ENCODE measurements at places on chromosomes 16 and 17.

- H3K27ac ChIP-seq, result no peak overlapping the region
- H3K4me1 ChIP-seq, result peaks cover 28% of the 10 kb centered on the region
- H3K27me3 ChIP-seq, result no peaks in the 10 kb centered on the region
- peaks cover 5% of the 10 kb centered on the region for H3K36me3 ChIP-seq
These were observed 2.2 kb upstream of the MOSMO start for GRCh38 chr16:22005746-22006145.

DNA sequence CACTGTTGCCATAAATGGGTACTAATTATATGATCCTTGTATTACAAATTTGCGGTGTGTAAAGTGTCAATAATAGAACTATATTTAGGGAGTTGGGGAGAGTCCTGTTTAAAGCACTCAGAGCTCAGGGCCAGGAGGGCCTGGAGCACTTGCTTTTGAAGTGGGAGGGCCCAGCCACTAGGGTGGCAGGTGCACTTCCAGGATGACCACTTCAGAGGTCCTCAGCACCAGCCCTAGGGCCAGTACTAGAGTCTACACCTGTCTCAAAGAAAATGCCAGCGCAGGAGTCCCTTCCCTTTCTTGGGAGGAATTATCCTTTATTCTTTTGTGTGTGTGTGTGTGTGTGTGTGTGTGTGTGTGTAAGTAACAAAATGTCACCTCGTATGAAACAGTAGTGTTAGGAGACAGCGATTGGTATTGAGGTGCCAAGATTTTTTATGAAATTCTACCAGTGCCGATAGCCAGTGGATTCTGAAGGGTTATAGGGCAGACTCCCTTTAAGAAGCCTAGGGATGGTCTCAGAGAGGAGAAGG, 31.9 kb downstream of the MYO18A start:
- H3K27me3 ChIP-seq, result no peaks in the 10 kb centered on the region
- H3K27ac ChIP-seq, result peak overlapping the region; percentile 84
- H3K4me1 ChIP-seq, result peaks cover 57% of the 10 kb centered on the region
- no peak for DNase-seq
- H3K36me3 ChIP-seq, result no peaks in the 10 kb centered on the region
- H3K4me3 ChIP-seq, result peak overlapping the region; percentile 69

DNA sequence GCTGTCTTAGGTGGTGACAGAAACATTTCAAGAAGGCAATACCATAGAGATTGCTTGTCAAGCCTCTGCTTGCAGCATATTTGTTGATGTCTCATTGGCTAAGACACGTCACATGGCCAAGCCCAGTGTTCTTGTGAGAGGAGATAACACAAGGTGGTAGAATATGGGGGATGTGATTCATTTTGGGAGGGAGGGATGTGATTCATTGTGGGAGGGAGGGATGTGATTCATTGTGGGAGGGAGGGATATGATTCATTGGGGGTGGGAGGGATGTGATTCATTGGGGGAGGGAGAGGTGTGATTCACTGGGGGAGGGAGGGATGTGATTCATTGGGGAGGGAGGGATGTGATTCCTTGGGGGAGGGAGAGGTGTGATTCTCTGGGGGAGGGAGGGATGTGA, 470.5 kb upstream of the SALL1 start:
- no peak overlapping the region for H3K4me3 ChIP-seq
- no peak overlapping the region for H3K27ac ChIP-seq
- H3K4me1 ChIP-seq, result no peaks in the 10 kb centered on the region
- DNase-seq, result no peak

GRCh38 chr16:2769675-2770056, 7.4 kb downstream of the ELOB start:
- no peak overlapping the region for H3K27ac ChIP-seq
- no peak for DNase-seq
- no peaks in the 10 kb centered on the region for H3K27me3 ChIP-seq
- no peak overlapping the region for H3K4me3 ChIP-seq
- H3K4me1 ChIP-seq, result peaks cover 6% of the 10 kb centered on the region

DNA sequence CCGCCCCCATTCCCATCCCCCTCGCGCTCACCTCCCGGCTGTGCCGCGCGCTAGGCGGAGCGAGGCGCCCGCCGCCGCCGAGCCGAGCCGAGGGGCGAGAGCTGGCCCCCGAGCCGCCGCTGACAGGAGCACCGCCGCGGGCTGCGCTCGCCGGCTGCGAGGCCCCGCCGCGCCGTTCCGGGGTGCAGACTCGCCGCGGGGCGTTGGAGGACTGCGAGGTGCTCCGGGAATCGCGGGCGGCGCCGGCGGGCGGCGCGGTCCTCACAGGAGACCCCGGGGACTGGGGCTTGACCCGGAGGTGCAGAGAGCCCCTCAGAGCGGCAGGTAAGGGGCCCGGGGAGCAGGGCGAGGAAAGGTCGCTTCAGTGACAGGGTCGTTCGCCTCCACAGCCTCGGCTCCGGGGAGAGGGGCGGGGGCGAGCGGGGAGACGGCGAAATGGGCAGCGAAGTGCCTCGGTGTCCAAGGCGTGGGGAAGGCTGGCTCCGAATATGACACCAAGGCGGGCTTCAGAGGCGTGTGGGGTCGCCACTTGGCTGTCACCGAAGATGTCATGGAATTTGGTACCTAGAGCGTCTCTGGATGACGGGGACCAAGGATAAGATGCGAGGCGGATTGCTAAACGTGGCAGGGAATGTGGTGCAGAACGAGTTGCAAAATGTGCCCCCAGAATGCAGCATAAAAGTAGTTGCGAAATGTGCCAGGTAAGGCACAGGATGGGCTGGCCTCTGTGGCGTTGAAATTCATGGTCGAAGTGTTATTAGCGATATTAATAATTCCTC, 580 bp downstream of the TANC2 start:
- H3K36me3 ChIP-seq, result no peaks in the 10 kb centered on the region
- peak; percentile 45 for DNase-seq
- H3K4me1 ChIP-seq, result peaks cover 28% of the 10 kb centered on the region
- peak overlapping the region; percentile 76 for H3K4me3 ChIP-seq
- H3K27me3 ChIP-seq, result peaks cover 48% of the 10 kb centered on the region
- peak overlapping the region; percentile 57 for H3K27ac ChIP-seq

- H3K27ac ChIP-seq, result peak overlapping the region; percentile 80
- peaks cover 21% of the 10 kb centered on the region for H3K4me1 ChIP-seq
- peak; percentile 49 for DNase-seq
- H3K4me3 ChIP-seq, result peak overlapping the region; percentile 61
These were observed 1.4 kb downstream of the SYNGR3 start for GRCh38 chr16:1991135-1991551.

- DNase-seq, result no peak
- H3K4me3 ChIP-seq, result no peak overlapping the region
- H3K27ac ChIP-seq, result no peak overlapping the region
- no peaks in the 10 kb centered on the region for H3K36me3 ChIP-seq
These were observed 195.6 kb downstream of the UTP18 start for GRCh38 chr17:51455931-51456330.

- no peak overlapping the region for H3K27ac ChIP-seq
- no peaks in the 10 kb centered on the region for H3K36me3 ChIP-seq
- DNase-seq, result peak; percentile 17
These were observed 27.0 kb downstream of the RTN4RL1 start for GRCh38 chr17:1997927-1998742.

DNA sequence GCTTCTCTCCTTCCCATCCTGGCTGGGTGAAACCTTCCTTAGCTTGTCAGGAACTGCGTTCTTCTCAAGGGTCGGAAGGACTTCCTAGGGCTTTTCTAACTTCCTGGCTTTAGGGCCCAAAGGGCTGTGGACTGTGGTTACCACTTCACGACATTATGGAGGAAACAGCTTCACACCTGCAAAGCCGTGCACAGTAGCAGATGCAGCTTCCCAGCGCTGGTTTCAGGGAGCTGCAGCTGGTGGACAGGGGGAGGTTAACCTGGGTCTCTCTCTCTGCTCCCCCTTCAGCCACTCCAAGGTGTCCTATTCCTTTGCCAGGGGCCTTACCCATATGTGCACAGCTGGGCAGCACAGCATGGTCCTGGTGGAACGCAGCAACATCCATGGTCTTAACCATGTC, 155.8 kb upstream of the CDC42EP4 start:
- no peaks in the 10 kb centered on the region for H3K36me3 ChIP-seq
- H3K4me1 ChIP-seq, result peaks cover 3% of the 10 kb centered on the region
- H3K4me3 ChIP-seq, result no peak overlapping the region
- no peaks in the 10 kb centered on the region for H3K27me3 ChIP-seq
- no peak for DNase-seq

DNA sequence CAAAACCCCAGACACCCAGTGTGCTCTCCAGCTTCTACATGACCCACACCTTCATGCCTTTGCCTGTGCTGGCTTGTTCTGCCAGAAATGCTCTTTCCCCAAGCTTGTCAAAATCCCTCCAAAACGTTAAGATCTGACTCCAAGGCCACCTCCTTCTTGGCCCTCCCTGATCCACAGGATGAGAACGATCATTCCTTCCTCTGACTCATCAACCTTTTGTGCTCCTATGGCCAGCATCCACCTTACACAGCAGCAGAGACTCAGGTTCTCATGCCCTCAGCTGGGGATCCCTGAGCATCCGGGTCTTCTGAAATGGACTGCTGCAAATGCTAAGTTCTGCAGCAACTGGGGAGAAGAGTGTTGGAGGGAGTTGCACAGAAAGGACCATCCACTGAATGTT, 2.9 kb downstream of the ZBTB4 start:
- H3K27me3 ChIP-seq, result no peaks in the 10 kb centered on the region
- H3K4me3 ChIP-seq, result no peak overlapping the region
- H3K27ac ChIP-seq, result peak overlapping the region; percentile 10
- H3K4me1 ChIP-seq, result peaks cover 62% of the 10 kb centered on the region
- no peak for DNase-seq
- H3K36me3 ChIP-seq, result peaks cover 8% of the 10 kb centered on the region

- no peak overlapping the region for H3K4me3 ChIP-seq
- H3K36me3 ChIP-seq, result no peaks in the 10 kb centered on the region
- H3K4me1 ChIP-seq, result peaks cover 3% of the 10 kb centered on the region
- peak; percentile 67 for DNase-seq
- H3K27me3 ChIP-seq, result no peaks in the 10 kb centered on the region
These were observed 22.5 kb upstream of the ENPP7 start for GRCh38 chr17:79707931-79708891.

GRCh38 chr16:21684199-21684598, 20.4 kb downstream of the OTOA start:
- no peak overlapping the region for H3K4me3 ChIP-seq
- no peaks in the 10 kb centered on the region for H3K4me1 ChIP-seq
- no peak overlapping the region for H3K27ac ChIP-seq
- H3K27me3 ChIP-seq, result peaks cover 3% of the 10 kb centered on the region
- H3K36me3 ChIP-seq, result no peaks in the 10 kb centered on the region

DNA sequence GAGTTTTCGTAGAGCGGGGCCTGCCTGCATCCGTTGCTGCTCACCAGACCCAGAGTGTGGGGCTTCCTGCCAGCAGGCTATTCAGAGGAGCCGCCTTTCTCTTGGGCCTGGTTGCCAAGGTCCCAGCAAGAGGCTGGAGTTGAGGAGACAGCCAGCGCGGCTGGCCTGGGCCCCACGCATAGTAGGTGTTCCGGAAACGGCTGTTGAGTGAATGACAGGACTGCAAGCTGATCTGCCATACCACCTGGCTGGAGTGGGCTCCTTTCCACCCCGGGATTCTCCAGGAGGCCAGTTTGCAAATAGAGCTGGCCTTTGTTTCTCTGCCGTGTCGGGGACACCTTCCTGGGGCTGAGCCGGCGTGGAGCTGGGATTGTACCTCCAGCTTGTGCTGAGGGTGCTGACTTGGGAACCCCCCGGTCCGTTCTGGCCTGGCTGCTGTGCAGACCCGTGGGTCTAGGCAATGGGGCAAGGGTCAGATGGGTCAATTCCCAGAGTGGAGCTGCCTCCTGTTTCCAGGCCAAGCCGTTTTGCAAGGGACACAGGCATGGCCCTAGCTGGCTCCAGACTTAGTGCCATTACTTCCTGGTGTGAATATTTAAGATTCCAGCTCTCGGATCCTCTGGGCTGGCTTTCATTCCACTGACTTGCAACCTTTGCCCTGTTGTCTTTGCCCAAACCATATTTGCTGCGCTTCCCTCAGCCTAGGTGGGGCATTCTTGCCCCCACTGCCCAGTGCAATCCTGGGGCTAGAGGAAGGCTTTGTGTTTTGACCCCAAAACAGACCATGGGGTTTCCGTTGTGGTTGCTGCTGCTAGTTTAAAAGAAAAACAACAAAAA, 68.8 kb downstream of the CMIP start:
- H3K27me3 ChIP-seq, result no peaks in the 10 kb centered on the region
- no peak overlapping the region for H3K27ac ChIP-seq
- no peak overlapping the region for H3K4me3 ChIP-seq
- H3K36me3 ChIP-seq, result peaks cover 6% of the 10 kb centered on the region
- DNase-seq, result no peak

DNA sequence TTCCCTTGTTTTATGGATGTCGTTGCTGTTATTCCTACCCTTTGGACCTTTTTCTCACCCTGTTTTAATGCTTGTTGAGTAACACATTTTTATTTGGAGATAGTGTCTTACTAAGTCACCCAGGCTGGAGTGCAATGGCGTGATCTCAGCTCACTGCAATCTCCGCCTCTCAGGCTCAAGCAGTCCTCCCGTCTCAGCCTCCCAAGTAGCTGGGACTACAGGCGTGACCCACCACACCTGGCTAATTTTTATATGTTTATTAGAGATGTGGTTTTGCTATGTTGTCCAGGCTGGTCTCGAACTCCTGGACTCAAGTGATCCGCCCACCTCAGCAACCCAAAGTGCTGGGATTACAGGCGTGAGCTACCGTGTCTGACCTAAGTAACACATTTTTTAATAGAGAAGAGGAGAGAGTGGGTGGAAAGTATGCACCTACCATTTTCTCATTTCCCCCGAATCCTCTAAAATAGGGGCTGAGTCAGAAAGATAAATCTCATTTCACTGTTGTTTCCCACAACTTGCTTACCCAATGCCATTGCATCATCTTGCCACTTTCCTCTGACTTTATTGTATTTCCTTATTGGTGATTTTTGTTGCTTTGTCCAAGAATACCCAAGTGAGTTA, 7.0 kb downstream of the DHX40 start:
- no peaks in the 10 kb centered on the region for H3K27me3 ChIP-seq
- H3K4me1 ChIP-seq, result peaks cover 8% of the 10 kb centered on the region
- no peak overlapping the region for H3K4me3 ChIP-seq
- H3K27ac ChIP-seq, result no peak overlapping the region

- H3K27ac ChIP-seq, result peak overlapping the region; percentile 85
- peak overlapping the region; percentile 58 for H3K4me3 ChIP-seq
- H3K36me3 ChIP-seq, result peaks cover 2% of the 10 kb centered on the region
- no peaks in the 10 kb centered on the region for H3K27me3 ChIP-seq
- H3K4me1 ChIP-seq, result peaks cover 73% of the 10 kb centered on the region
- DNase-seq, result no peak
These were observed 50.9 kb downstream of the LDHD start for GRCh38 chr16:75065521-75066149.

DNA sequence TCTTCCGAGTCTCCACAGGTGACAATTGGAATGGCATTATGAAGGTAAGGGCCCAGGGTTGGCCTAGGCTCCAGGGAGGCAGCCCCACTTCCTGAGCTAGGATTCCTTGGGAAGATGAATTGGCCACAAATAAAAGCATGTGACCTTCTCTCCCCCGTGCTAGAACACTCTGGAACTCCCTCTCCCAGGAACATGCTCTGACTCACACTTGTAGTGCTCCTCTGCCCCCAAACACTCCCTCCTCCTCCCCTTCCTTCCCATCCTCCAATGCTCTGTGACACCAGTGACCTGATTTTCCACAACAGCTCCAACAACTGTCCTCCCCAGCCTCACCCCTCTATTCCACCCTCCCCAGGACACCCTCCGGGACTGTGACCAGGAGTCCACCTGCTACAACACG, 16.4 kb upstream of the ABCC3 start:
- peaks cover 3% of the 10 kb centered on the region for H3K27me3 ChIP-seq
- DNase-seq, result no peak
- no peak overlapping the region for H3K4me3 ChIP-seq
- H3K27ac ChIP-seq, result no peak overlapping the region
